ENCODE measurements at places on chromosomes 12 and 14.

DNA sequence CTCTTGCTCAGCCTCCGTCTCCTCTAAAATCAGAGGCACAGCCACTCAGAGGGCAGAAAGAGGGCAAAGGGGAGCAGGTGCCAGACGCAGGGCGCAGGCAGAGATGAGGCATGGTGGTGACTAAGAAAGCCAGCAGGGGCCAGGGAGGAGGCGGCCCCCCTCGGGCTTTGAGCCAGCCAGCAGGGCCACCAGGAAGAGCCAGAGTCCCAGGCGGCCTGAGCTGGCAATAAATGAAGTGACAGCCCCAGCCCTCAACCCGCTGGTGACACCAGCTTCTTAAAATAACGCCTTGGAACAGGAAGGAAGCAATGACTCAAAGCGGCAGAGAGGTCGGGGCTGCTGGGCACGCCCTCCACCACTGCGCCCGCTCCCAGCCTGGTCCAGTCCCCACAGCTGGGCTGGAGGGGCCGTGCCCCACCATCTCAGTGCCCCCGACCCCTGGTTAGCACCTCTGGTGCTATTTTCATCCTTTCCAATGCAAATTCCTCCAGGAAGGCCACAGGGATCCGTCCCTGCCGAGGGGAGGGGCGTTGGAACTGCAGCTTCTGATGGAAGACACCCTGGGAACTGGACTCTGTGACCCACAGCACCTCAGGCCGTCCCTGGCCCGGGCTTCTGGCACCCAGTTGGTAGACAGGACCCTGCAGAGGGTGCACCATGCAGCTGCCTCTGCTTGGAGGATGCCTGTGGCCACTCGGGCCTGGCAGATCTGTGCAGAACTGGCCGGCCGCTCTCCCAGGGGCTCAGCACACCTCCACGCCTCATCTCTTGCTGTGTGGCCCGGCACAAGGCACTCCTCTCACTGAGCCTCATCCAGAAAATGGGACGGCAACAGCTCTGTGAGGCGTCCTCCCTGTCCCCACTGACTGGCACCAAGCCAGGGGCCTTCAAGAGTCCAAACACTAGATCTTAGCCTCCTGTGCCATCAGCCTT is 113.7 kb downstream of the NCOR2 start:
- no peak for DNase-seq

- DNase-seq = no peak
Measured at GRCh38 chr12:108605000-108605689, 7.3 kb upstream of the TMEM119 start.

- DNase-seq = no peak
Measured at GRCh38 chr12:85310025-85310424, 30.0 kb downstream of the ALX1 start.

GRCh38 chr14:95664066-95664465 is 22.2 kb upstream of the TCL1B start:
- DNase-seq = no peak

GRCh38 chr12:104538891-104539462 is 82.2 kb downstream of the CHST11 start:
- DNase-seq = no peak

DNA sequence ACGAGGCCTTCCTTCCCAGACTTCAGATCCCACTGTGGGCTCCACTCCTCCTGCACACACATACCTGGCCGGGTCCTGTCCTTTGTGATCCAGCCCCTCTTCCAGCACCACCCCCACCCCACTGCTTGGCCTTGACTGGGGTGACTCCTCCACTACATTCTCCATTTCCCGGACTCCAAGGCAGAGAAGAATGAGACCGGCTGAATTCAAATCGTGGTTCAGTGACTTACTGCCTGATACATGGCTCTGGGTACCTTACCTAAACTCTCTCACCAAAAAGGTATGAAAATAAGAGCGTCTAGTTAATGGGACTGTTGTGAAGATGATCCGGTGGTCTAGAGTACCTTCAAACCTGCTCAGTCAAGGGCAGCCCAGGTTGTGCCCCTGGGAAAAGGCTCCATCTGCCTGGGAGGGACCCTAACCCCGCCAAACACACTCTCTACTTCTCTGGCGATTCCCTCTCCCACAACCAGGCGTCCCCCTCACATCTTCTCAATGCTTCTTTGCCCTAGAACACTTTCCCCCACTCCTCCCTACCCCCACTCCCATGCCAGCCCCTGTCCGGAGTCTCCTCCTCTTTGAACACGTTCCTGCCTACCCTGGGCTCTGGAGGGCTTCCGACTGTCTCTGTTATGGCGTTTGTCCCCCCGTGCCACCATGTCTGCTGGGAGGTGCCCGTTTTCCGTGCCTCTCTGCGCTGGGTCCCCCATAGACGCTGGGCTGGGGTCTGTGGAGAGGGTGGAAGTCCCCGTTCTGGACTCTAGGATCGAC is 1.5 kb upstream of the ZBTB42 start:
- peak; percentile 69 for DNase-seq

DNA sequence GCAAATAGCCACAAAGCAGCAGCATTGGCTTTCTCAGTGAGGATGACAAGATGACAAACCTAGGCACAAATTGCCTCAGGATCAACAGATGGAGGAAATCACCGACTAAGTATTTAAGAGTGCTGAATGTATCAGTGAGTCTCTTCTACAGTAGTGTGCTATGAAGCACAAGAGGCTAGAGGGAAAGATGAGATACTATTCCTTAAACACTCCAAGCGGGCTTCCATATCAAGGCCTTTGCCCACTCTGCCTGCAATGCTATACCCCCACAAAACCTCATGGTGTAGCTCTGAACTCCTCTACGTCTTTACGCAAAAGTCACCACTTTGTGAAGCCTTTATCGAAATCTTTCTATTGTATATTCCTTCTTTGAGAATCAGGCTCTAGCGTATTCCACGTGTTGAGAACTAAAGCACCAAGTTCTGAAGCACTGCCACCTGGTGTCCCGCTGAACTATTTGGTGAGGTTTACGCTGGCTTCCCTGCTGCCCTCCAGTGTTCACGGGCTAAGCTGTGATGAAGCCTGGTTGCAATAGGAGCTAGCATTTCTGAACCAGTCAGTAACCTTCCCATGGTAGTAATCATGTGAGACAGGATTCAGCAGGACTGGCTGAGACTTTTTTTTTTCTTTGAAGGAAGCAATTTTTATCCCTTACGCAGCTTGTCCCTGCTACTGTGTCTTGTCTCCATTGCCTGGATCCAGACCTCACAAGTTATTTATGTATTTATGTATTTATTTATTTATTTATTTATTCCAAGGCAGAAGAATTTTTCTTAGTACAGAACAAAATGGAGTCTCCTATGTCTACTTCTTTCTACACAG is 426.5 kb upstream of the OR4E1 start:
- peak; percentile 16 for DNase-seq

DNA sequence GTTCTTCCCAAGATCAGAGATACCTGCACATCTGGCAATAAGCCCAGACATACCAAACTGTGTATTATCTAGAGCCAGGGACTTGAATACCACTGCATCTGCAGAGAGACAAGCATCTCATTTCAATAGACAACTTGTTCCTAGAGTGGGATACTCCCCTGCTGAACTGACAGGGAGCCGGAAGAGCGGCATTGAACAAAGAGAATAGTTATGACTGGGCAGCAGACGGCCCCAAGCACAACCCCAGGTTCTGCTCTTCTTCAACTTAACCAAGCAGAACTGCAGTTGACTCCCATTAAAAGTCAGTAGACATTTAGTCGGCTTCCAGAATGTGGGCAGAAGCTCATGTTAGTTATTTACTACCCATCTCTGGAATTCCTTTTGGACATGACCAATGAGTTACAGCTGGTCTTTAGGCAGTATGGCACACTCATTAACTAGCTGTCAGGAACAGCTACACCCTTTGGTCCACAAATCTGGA is 112.9 kb downstream of the HMGA2 start:
- peak; percentile 48 for DNase-seq

DNA sequence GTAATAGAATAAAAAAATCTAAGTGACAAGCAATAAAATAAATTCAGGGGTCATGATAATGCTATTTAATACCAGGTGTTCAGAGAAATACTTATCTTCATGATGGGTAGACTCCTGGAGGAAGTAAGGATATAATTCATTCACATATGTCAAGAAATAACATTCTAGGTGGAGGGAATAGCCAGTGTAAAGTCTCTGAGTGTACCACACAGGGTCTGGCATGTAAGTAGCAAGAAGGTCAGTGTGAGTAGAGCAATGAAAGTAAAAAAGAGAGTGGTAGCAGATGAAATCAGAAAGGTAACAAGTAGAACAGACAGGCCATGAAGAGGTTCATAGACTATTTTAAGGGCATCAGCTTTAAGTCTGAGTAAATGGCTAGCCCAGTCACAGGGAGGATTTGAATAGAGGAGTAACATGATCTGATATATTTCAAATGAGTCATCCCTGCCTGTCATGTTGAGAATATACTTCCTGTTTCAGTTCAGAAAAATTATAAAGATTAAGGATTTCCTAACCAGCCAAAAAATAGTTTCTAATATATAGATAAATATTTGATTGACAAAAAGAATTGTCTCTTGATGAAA is 519.9 kb downstream of the C12orf50 start:
- no peak for DNase-seq

GRCh38 chr12:69846976-69847375 is 21.9 kb downstream of the MYRFL start:
- no peak for DNase-seq

- DNase-seq = no peak
Measured at GRCh38 chr12:27499377-27499776, 24.6 kb upstream of the PPFIBP1 start.

- no peak for DNase-seq
Measured at GRCh38 chr14:66651536-66652220, 143.7 kb downstream of the GPHN start.

GRCh38 chr12:52739963-52740362 is 36.6 kb upstream of the KRT77 start:
- DNase-seq = no peak

DNA sequence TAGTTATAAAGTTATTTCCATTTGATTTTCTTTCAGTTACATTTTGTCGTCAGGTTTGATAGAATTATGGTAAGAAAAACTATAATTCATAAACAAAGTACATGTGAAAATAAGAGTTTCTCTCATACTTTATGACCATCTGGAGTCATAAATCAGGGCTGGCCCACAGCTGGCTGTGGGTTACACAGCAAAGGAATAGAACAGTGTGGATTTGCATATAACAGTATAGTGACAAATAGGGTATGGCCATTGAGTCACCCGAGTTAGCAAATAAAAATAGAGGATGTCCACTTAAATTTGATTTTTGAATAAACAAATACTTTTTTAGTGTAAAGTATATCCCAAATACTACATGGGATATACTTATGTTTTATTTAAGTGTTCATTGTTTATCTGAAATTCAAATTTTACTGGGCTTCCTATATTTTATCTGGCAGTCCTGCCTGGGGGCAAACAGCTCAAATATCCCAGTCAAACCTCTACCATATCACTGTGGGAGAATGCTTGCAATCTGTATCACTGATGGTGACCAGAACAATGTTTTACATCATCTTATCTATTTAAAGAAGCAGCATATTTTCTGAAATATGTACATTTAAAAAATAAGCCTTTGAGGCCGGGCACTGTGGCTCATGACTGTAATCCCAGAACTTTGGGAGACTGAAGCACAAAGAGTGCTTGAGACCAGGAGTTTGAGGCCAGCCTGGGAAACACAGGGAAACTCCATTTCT is 65.5 kb downstream of the KSR2 start:
- DNase-seq = no peak

- DNase-seq = no peak
Measured at GRCh38 chr14:76938092-76938500, 90.4 kb downstream of the IRF2BPL start.

- no peak for DNase-seq
Measured at GRCh38 chr14:104802394-104803184, 1.7 kb downstream of the ZBTB42 start.

- no peak for DNase-seq
Measured at GRCh38 chr14:94923786-94924185, 153.9 kb upstream of the GSC start.
